SW 1271 (cell line): ENCODE measurements at places on chromosomes 1 and 21.

- no peak for DNase-seq
Observed at GRCh38 chr1:5884110-5884509, 108.1 kb downstream of the NPHP4 start.

DNA sequence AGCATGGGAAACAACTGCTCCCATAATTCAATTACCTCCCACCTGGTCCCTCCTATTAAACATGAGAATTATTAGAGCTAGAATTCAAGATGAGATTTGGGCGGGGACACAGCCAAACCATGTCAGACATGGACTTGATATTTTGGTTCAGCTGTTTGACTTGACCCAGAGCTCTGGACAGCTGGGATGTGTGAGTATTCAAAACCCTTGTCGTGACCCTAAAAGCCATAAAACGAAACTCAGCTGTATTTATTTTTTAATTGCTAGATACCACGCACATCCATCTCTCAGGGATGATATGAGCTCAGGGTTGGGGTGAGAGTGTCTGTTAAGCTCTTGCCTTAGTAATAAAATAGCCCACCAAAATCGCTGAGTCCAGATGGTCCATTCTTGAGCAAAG, 45.4 kb downstream of the RCSD1 start:
- DNase-seq: no peak

- DNase-seq: no peak
Observed at GRCh38 chr21:45161038-45161945, 86.9 kb downstream of the ADARB1 start.

GRCh38 chr1:207603777-207604176, 41.2 kb upstream of the CR1L start:
- DNase-seq: no peak

- DNase-seq: no peak
Observed at GRCh38 chr1:181104790-181105133, 16.3 kb downstream of the IER5 start.

- DNase-seq: no peak
Observed at GRCh38 chr1:154418062-154418921, 13.1 kb downstream of the IL6R start.

GRCh38 chr1:41322835-41323234, 38.4 kb upstream of the FOXO6 start:
- DNase-seq: peak; percentile 21

- no peak for DNase-seq
Observed at GRCh38 chr1:231781892-231782291, 155.3 kb downstream of the DISC1 start.

DNA sequence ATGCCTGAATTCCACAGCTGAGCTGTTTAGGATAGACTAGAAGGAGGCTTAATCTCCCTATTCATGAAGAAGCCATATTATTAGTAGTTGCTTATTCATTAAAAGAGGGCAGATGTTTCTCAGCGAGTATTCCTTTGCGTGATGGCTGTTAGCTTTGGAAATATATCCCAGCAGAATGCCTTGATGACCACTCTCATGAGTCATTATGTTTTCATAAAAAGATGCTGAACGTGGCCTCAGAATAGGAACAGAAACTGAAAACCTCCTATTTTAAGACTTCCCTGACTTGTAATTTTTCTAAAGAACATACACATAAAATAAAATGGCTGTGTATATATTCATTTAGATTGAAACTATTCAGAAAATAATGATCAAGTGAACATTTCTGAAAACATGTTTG, 9.6 kb upstream of the PLA2G4A start:
- no peak for DNase-seq

DNA sequence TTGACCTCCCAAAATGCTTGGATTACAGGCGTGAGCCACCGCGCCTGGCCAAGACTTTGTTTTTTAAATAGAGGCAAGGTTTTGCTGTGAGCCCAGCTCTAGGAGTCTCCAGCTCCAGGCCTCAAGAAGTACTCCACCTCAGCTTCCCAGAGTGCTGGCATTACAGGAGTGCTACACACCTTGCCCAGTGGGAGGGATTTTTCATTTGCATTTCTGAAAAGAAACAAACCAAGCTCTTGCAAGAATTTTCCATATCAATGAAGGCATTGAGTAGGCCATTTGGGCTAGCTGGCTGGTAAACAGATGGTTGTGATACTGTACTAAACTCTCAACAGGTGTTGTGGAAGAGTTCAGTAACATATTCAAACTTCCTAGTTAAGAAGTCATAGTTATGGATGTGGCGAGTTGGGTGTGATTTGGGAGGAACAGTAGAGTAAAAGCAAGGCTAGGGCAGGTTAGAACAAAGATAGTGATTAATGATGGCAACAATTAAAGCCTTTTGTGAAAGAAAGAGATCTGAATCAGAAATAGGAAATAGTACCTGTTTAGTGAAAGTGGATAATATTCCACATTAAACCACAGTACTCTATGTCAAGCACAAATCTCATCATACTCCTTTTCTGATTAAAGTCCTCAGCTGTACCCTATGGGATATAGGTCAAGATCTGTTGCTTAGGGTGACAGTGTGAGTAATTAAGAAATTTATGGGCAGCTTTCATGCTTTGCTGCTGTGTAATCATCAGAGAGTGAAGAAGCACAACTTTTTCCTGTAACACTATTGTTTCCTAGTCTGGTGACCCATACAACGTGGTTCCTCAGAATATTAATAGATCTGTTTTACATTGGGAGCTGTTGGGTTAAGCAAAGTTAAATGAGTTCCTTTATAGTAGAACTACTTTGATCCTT, 10.7 kb downstream of the AKIRIN1 start:
- no peak for DNase-seq

GRCh38 chr1:21496886-21497285, 12.3 kb upstream of the ALPL start:
- no peak for DNase-seq

DNA sequence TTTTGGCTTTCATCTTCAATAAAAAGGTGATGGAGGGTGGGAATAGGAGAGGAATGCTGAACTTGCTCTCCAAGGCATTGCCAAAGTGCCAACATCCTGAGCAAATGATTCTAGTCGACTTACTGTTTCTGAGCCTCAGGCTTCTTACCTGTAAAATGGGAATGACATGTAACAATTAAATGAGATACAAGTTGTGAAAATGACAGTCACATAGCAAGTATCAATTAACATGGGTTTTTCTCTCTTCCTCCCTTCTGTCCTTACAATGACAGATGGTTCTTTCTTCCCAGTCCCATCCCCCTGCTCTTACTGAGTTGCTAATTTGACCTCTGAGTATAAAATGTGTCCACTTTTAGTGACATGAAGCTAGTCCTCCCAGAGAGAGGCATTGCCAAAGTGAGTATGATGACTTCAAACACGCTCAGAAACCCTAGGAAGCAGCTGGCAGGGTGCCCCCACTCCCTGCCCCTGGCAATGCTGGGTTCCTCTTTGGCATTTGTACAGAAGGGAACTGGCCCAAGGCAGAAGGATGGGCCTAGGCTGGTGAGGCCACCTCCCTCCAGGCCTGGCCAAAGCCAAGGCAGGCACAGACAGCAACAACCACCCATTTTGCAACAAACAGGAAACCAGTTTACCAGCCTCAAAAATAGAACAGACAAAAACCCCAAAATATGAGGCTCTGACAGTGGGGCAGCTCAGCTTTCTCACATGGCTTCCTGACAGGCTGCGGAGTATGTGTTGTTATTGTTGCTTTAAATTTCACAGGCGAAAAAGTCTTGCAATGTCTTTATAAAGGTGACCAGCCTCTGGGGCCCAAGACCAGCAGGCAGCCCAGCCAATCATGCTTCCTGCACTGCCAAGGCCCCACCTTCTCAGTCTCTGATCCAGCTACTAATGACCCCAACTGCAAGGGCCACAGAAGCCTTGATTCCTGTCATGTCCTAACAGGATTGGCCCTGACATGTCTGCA, 115.9 kb downstream of the HIVEP3 start:
- no peak for DNase-seq

GRCh38 chr1:217153361-217153760, 430.1 kb upstream of the ESRRG start:
- DNase-seq: no peak

- no peak for DNase-seq
Observed at GRCh38 chr21:35780983-35781382, 279.3 kb downstream of the SETD4 start.

- DNase-seq: no peak
Observed at GRCh38 chr1:229640455-229640854, 14.4 kb downstream of the URB2 start.

DNA sequence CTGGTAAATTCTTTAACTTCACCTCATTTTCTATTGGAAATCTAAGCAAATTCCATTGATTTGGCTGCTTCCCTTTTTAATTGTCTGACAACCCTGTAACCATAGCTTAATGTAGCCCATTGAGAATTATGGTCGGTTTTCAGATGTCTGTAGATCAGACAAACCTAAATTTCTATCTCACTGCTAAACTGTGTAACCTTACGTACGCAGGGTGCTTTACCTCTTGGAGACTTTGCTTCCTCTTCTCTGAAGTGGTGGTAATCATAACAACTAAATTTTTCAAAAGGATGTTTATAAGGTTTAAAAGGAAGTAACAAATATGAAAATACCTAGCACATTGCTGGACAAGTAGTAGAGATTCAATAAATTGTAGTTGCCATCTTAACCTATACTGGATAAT, 25.9 kb downstream of the IFNAR1 start:
- no peak for DNase-seq

DNA sequence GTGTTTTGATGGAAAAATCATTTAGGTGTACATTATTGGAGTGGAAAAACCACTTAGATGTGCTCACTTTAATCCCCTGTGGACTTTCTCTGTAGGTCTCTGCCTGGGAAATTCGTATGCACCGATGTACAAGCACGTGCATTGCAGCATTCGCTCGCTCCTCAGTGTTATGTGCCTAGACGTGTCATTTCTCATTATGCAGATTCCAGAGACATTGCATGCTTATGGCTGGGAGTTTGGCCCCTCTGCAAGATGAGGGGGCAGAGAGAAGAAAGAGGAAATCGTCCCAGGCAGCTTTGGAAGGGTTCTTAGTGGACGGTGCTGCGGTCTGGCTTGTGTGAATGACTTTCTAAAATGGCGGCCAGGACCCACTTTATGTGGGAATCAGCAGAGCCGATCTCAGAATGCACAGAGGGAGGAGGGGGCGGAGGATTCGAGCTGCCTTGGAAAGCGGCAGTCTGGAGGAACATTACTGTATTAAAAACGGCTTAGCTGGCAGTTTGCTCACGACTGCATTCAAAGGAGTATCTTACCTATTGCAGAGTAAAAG, 2.3 kb downstream of the SPEN start:
- peak; percentile 71 for DNase-seq

DNA sequence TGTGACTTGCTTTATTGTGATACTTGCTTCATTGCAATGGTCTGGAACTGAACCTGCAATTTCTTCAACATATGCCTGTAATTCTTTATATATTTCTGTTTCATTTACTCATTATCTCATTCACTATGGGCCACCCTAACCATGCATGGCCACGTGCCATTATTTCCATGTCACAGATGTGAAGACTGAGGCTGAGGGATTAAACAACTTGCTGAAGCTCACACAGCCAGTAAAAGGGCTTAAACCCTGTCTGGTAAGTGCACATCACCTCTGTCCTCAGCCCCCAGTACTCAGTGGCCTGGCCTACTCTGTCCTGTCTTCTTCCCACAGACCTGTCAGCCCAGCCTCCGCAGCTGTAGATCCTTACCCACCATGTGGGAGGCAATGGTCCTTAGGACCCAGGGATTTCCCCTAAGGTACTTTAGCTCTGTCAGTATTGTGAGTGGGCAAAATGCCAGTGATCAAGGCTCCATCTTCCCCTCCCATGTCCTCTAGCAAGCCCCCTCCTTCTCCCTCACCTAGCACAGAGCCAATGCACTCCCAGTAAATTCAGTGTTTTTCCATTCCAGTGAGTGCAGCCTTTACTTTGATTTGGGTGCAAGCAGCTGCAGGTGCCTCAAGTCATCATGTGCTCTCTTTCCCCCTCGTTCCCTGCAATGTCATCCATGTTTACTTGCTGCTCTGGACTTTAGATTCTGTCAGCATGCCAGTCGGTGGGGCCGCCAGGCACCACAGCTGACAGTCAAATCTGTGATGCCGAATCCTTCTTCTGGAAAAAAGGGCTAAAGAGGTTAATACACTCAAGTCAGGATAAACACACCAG, 228.2 kb upstream of the PROX1 start:
- no peak for DNase-seq

DNA sequence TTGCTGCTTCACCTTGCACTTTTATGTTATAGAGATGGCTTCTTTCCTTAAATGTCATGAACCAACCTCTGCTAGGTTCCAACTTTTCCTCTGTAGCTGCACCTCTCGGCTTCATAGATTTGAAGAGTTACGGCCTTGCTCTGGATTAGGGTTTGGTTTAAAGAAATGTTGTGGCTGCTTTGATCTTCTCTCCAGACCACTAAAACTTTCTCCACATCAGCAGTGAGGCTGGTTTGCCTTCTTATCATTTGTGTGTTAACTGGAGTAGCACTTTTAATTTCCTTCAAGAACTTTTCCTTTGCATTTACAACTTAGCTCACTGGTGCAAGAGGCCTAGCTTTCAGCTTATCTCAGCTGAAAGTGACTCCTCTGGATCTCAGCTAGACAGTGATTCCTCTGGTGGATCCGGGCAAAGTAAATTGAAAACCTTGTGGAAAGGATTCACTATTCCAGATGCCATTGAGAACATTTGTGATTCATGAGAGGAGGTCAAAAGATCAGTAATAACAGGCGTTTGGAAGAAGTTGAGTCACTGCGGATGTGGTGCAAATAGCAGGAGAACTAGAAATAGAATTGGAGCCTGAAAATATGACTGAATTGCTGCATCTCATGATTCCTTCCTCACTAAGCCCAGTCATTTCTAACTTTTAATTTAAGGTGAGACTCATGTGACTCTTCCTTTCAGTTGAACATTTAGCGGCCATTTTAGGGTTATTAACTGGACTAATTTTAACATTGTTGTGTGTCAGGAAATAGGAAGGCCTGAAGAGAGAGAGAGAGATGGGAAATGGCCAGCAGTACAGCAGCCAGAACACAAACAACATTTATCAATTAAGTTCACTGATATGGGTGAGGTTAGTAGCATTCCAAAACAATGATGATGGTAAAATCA, 16.2 kb upstream of the RGS1 start:
- DNase-seq: no peak

GRCh38 chr1:3590139-3590763, 21.1 kb downstream of the MEGF6 start:
- DNase-seq: no peak

- no peak for DNase-seq
Observed at GRCh38 chr1:65759516-65759915, 33.2 kb upstream of the PDE4B start.

DNA sequence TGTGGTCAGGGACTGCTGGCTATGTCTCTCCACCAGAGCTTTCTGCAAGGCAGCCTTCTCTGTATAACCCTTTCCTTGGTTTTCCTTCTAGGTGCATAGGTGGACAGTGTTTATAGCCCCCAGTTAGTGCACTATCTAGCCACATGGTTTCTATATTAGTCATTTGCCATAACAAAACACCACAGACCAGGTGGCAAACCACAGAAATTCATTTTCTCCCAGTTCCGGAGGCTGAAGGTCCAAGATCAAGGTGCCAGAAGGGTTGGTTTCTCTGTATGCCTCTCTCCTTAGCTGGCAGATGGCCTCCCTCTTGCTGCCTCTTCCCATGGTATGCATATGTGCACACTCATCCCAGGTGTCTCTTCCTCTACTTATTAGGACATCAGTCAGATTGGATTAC, 106.4 kb downstream of the KAZN start:
- no peak for DNase-seq

GRCh38 chr21:29002442-29003144, 9.9 kb upstream of the LTN1 start:
- DNase-seq: peak; percentile 85

- no peak for DNase-seq
Observed at GRCh38 chr1:16413191-16413590, 24.0 kb downstream of the SPATA21 start.
